Esophagus squamous epithelium (tissue), 5 donors: ENCODE measurements at places on chromosomes 5 and 9.

DNA sequence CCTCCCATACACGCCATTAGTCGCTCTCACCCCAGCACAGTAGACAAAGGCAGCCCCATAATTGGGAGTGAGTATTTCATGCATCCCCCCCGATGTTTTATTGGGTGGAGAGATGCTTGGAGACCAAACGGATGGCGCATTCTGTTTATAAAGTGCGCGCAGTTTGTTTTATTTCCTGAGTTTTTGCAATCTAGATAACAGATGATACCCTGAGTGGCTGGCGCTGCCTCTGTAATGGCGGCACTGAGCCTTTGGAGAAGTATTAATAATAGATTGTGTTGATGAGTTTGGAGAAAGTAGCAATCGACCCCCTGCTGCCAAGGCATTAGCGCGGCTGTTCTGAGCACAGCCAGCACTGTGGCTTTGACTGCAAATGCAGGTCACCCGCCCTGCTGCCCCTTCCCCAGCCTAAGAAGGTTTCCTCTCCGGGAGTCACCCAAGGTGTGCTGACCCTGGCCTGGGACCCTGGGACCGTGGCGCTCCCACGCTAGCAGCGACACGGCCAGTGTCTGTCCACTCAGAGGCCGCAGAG, 74.3 kb downstream of the LMX1B start:
- DNase-seq, result no peak

- no peak for DNase-seq
Observed at GRCh38 chr5:160151017-160151416, 31.8 kb upstream of the PWWP2A start.

- DNase-seq, result no peak
Observed at GRCh38 chr9:34554211-34555001, 31.6 kb upstream of the ENHO start.

GRCh38 chr9:111016426-111017045, 21.7 kb downstream of the LPAR1 start:
- no peak for DNase-seq

- DNase-seq, result no peak
Observed at GRCh38 chr5:139838381-139839197, 43.0 kb downstream of the PSD2 start.

GRCh38 chr5:146889169-146889568, 10.6 kb upstream of the PPP2R2B start:
- DNase-seq, result no peak

DNA sequence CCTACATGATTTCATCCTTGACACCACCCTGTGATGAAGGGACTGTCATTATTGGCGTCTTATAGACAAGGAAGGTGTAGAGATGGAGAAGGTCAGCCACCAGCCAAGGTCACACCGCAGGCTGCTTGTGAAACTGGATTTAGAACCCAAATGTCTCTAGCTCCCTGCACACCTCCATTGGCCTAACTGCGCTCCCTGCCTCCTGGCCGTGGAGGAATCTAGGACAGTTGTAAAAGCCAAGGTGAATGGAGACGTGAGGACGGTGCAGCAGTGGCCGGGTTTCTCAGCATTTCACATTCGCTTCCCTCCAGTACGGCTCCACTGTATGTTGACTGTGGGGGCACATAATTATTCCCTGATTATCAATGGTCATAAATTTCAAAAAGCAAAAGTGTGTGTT, 119.9 kb downstream of the NSG2 start:
- DNase-seq, result no peak

DNA sequence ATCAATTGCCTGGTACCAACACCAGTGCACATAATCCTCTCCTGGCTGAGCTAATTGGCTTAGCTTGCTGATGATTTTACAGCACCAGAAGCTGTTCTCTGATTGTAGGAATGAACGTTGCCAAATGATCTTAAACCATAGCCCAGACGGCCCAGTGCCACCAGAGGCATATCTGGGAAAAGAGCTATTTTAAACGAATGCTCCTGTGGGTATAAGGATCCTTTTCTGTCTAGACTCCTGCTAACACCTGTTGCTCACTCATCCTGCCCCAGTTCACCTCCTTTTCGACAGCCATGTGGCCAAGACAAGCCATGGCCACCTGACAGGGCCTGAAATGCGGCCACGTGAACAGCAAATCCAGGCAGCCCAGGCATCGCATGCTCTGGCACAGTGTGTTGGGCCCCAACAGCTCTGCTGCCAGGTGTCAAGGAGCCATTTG, 289.9 kb upstream of the SLC30A5 start:
- no peak for DNase-seq

DNA sequence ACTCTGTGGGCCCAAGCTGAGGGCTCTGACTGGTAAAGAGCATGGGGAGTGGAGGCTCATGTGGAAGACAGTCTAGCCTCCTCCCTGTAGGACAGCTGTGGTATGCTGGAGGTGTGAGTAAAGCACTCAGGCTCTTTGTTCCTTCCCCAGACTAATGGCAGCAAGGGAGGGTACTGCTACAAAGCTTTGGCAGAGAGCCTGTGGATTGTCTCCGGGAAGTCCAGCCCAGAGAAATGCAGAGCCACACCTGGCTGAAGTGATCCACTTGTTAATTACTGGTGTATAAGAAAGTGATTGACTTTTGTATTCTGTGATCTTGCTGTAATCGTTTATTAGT, 161.7 kb downstream of the OXCT1 start:
- no peak for DNase-seq

- no peak for DNase-seq
Observed at GRCh38 chr5:137753691-137754187, 424 bp downstream of the HNRNPA0 start.

DNA sequence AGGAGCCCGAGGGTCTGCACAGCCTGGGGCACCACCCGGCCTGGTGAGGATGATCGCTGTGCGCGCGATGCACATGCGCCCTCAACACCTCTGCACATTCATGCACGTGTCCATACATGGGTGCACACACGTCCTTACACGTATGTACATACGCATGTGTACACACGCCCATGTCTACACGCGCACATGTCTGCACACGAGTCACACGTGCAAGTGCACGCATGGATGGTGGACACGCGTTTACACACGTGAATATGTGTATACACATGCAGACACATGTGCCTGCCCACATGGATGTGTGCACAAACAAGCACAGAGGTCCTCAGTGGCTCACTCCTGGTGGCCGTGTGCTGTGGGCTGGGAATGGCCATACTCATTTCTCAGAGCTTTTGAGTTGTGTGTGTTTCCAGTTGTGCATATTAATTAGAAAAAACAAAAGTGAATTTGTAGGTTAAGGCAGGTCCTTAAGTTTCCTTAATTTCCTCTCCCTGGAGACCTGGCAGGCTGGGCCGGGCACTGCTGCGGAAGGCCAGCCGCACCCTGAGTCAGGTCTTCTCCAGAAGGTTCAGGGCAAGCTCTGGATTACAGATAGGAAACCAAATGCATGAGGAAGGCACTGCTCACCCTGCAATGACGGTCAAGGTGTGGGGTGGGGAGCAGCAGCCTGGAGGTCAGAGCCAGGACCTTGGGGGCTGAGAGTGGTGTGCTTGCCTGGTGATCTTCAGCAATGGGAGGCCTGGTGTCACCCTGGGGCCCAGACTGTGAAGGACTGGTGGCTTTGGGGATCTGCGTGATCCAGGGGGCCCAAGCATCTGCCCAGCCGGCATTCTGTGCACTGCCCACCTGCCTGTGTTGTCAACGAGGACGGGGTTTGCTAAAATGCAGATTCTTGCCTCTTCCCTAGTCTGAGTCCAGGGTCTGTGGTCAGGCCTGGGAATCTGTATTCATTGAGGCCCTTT, 1.3 kb upstream of the RNU6ATAC start:
- no peak for DNase-seq

GRCh38 chr5:56829137-56829908, 14.0 kb downstream of the MAP3K1 start:
- DNase-seq, result no peak

DNA sequence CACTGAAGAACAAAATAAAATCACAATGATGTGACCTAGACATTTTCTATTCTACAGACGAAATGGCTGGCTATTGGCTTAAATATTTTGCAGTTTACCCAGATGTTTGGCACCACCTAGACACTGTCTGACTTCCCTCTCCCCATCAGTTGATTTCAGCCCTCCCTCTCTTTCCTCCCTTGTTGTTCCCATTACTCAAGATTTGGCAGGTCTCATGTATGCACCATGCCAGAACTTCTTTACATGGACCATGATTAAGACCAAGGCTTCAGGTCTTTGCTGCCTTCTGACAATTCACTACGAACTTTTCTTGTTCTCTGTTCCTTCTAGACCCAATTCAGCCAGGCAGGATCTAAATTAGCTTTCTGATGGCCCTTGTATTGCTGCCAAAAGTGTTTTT, 66.6 kb upstream of the GDNF start:
- no peak for DNase-seq

DNA sequence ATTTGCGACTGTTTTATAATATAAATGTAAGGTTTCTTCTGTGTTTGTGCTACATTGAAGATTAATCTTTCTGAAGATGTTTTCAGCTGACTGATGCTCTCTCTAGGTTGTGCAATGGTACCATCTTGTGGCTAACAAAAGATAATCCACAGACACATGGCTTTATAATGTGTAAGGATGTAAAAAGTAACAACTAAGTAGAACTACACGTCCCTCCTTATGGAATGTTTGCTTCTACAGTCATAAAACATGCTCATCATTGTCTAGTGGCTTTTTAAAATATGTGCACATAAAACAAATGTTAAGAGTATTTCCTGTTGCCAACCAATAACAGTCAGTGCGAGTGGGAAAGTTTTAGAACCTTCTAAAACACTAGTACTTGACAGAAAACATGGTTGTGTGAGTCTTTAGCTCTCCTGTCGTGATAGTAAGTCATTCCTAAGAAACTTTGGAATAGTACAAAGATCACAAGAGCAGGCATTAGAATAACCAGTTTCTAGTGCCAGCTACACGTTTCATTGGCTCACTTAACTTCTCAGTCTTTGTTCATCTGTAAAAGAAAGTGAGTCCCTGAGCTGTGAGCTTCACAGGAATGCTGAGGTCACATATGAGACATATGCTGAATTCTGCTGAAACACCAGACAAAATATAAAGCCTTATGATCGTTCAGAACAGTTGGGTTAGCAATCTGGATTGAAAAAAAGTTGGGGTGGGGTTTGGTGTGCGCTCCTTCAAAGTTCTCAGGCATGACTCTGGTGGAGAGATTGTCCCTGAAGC, 75.7 kb upstream of the GLIS3 start:
- DNase-seq, result no peak

DNA sequence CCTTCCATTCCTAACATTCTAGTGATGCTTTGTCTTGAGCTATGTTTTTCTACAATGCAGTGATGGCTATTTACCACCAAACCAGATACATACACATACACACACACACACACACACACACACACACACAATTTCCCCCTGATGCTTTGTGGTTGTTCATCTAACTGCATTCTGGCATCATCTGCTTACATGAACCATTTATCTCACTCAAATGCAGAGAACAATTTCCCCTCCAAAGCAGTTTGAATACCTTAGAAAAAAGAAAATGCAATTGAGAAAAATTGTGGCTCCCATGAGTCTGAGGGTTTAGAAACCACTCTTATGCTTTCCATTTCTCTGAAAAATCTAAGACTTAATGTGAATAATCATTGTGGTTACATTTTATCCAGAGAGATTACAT, 1024.8 kb downstream of the TLE4 start:
- no peak for DNase-seq

GRCh38 chr5:17215361-17215760, 2.1 kb upstream of the BASP1 start:
- no peak for DNase-seq

DNA sequence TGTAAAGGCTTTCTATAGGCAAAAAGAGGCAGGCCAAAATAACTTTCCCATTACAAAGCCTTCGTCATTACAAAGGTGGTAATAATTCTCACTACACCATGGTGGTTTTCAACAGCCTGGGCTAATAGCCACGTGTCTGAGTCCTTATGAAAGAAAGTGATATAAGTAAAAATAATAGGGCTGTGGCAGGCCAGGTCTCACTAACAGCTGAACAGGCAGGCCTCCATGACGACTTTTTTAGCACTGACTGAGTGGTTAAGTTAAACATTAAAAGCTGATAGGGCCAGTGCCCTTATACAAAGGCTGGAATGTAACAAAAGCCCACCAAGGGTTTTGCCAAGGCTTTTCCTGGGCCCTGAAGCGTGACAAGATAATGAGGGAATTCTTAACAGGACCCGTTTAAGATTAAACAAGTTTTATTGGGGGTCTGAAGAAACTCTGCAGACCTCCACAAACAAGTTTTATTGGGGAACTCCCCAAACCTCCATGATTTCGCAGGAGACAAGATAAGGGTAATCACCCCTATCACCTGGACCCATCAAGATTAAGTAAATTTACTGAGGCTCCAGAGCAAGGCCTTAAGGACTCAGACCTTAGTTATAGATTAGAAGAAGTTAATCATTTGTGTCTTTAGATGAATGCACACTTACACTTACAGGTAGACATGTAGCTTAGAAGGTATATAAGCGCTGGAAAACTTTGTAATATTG, 412.9 kb downstream of the CHSY3 start:
- no peak for DNase-seq

DNA sequence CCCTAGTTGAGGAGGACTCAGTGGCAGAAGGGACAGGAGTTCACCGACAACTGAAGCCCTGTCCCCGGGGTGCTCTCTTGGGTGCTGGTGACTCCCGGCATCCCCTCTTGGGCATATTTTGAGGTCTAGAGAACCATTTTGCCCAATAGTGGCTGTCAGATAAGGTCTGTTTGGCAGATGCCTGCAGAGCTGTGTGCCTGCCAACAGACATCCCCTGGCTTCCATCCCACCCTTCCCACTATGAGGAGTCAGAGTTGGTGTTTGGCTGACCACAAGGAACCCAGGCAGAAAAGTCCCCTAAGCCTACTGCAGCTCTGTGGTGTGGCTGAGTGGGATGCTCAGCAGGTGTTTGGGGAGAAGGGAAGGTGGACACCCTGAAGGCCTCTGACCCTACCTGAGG, 207.0 kb downstream of the AUH start:
- DNase-seq, result no peak

GRCh38 chr5:33994845-33995244, 10.4 kb upstream of the SLC45A2 start:
- no peak for DNase-seq

DNA sequence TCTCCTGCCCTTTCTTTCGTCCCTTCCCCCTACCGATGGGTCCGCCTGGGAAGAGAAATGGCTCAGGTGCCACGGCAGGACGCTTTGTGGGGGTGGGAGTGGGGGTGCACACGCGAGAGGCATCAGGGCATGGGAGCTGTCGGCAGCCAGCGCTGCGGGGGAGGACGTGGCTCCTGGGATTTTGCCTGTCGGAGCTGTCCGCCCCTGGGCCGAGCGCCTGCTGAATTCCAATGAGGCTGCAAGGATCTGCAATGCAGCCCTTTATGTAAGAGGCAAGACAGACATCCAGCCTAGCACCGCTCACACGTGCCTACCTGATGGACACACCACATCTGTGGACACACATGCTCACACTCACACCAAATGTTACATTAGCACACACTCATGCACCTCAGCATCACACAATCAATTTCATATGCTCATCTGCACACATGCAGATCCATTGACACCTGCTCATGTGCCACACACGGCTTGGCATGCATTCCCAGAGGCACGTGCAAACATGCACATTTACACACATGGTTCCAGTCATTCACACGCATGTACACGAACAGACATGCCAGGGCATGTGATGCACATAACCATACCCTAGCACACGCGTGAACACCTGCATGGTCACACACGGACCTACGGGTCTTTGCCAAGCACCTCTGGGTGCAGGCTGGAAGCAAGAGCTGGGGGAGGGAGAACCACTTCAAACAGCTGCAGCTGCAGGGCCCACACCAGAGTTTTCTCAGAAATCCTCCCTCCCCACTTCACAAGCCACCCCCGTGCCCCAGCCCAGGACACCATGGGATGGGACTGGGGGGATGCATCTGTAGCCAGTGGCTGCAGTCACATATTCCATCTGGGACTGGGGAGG, 1.4 kb downstream of the GRIN1 start:
- no peak for DNase-seq

- no peak for DNase-seq
Observed at GRCh38 chr5:95153511-95153910, 131.4 kb downstream of the MCTP1 start.
